ENCODE measurements at places on chromosomes 7 and 10.

DNA sequence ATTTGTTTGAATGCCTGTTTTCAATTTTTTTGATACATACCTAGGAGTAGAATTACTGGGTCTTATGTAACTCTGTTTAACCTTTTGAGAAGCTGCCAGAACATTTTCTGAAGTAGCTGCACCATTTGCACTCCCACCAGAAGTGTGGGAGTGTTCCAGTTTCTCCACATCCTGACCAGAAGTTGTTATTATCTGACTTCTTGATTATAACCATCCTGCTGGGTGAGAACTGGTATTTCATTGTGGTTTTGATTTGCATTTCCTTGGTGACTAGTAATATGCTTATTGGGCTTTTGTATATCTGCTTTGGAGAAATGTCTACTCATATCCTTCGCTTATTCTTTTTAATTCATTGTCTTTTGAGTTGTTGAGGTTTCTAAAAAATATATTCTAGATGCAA, 117.2 kb upstream of the GLCCI1 start:
- no peak for DNase-seq

GRCh38 chr7:2667843-2668242, 20.2 kb upstream of the AMZ1 start:
- DNase-seq, result no peak

DNA sequence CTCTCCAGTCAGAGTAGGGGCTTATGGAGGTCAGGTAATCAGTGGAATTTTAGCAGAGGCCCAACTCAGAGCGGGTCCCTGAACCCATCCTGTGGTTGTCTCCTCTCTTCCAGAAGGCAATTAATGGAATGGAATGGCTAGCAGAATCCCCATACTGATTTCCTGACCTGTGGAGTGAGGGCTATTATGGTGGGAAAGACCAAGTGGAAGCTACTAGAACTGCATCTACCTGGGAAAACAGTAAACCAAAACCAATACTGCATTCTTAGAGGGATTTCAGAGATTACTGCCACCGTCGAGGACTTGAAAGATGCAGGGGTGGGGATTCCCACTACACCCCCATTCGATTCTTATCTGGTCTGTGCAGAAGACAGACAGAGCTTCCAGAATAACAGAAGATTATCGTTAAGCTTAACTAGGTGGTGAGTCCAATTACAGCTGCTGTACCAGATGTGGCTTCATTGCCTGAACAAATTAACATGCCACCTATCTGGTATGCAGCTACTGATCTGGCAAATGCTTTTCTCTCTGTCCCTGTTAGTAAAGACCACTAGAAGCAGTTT, 73.2 kb downstream of the LMBR1 start:
- DNase-seq, result no peak

DNA sequence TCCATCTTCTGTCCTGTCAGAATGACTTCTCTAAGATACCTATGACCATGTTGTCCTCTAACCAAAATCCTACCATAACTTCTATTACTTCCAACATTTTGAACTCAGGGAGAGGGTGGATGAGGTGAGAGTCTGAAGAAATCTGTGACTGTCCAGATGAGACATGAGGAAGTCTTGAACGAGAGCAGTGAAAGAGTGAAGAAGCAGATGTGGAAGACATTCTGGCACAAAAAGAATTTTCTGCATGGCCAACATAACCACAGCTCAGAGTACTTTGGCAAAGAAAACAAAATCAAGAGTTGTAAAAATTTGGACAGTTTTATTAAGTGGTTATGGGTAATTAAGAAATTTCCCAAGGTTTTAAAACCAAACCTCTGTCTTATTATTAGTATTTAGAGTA, 141.6 kb downstream of the CPEB3 start:
- DNase-seq, result no peak

- no peak for DNase-seq
Measured at GRCh38 chr10:21496343-21497176, 28.9 kb downstream of the SKIDA1 start.

DNA sequence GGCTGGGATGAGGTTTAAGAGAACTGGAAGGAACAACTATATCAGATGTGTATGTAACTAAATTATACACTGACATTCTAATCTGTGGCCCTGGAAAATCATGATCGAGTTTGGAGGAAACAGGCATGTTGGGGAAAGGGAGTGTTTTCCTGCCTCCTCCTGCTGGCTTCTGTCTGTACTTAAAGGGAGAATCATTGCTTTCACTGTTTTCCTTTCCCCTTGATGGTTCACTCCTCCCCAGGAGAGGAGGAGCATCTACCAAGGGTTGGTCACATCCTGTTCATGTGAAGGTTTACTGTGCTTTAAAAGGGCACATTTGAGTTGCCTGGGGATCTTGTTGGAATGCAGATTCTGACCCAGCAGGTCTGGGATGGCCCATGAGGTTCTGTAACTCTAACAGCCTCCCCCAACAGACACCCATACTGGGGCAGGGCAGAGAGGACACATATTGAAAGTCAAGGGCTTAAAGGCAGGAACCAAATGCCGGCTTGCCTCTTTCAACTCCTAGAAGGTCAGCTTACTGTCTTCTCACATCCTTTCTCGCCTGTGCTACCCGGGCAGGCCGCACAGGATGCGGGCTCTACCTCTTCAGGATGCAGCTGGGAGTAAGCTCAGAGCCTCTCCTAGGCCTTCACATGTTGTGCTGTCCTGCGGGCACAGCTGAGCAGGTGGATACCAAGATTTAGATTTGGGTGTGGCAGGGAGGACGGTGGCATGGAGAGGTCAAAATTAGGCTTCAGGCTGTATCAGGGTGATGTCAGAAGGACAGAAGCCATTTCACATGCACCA, 694.8 kb downstream of the KCNMA1 start:
- no peak for DNase-seq

DNA sequence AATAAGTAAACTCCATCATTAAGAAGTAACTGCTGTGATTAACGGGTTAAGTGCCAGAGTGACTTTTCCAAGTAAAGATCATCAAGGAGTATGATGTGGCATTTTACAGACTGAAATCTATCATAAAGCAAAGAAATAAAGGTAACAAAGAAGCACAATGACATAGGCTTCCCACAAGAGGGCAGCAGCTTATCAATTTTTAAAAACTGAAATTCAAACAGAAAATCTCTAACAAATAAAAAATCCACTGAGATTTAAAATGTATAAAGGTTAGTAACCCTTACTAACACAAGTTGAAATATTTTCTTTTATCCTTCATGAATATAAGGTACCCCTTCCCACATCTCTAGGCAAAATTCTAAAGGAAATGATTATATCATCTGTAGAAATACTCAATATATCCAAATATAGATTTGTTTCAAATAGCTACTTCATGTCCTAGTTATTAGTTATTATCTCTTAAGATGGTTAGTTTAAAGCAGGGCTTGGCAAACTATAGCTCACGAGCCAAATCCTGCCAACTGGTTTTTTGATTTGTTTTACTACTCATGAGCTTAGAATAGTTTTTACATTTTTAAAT, 29.2 kb downstream of the FAM3C start:
- DNase-seq, result no peak

GRCh38 chr7:54354436-54354835, 187.7 kb upstream of the VSTM2A start:
- no peak for DNase-seq

DNA sequence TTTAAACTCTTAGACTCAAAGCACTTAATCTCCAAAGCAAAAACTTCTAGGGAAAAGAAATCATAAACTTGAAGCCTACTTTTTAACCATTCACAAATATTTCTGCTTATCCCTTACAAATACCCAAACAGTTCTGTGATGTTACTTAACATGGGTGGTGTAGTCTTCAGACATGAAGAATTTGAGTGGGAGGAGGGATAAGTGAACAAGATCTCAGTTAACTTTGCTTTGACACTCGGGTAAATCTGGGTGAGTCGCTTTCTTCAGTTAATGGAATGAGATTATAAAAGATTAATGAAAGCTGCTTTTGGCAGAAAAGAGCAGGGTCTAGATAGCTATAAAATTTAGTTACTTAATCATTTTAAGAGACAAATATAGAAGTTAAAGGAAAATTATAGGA, 47.5 kb downstream of the RNF133 start:
- no peak for DNase-seq

DNA sequence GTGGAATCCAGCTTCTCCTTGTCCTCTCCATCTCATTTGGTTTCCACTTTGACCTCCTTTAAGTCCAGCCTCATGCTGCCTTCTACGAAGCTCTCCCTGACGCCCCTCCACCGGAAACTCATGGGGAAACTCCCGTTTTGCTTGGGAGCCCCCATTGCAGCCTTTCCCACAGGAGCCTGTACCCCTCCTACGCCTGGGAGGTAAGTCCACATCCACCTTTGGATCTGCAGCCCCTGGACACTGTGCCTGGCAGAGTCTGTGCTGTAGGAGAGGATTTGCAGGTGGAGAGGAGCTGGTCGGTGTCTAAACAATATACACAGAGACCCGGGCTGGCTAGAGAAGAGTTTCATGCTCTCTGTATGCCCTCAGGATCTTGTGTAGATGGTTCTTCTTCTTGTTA, 296.1 kb downstream of the GLRX3 start:
- no peak for DNase-seq

GRCh38 chr10:101007099-101007711, 7.6 kb downstream of the LZTS2 start:
- no peak for DNase-seq

- DNase-seq, result no peak
Measured at GRCh38 chr10:48447356-48448215, 141.1 kb downstream of the MAPK8 start.

DNA sequence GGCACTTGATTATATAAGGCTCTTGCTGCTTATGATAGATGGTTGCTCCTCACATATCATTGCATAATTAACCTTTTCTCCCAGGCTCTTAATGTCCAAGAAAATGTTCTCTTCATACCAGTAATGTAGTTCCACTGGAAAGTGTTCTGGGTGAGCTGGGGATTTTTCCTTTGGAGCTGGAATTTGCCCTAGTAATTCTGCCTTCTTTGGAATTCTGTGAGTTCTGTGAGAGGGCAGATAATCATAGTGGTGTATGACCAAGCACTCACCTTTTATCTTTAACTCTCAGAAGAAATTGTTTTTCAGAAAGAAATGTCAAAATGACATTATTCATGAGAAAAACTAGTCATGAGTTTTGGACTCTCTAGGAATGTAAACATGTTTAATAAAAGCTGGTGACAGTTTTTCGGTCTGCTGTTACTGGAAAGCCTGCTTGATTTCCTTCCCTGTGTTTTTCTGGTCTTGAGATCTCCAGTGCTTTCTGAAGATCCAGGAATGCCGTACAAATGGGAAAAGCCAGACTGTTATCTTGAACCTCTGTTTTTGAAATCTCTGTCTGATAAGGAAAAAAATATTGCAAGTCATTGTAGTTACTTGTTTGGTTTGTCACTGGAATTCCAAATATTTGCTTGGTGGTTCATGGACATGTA, 148.3 kb upstream of the PRPS1L1 start:
- no peak for DNase-seq

DNA sequence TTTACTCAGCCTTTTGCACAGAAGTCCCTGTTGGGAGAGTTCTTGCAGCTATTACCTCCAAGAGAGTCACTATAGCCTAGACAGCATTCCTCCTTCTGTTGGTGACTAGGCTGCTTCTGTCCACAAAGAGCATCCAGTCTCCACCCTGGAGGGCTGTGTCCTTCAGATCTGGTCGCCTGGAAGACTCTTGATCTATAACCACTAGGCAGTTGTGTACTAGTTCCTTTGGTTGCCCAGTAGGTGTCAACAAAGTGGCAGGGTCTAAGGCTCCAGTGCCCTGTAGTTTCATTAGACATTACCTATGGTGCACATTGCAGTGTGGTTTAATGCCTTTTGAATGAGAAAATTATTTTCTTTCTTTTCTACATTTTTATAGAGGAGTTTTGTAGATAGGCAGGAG, 11.3 kb upstream of the AKR1C2 start:
- no peak for DNase-seq

GRCh38 chr7:16649196-16649595, 3.2 kb downstream of the BZW2 start:
- no peak for DNase-seq

- no peak for DNase-seq
Measured at GRCh38 chr10:122379537-122379936, 5.0 kb downstream of the PLEKHA1 start.

GRCh38 chr10:47071891-47072290, 160.7 kb downstream of the PTPN20 start:
- DNase-seq, result no peak

- DNase-seq, result no peak
Measured at GRCh38 chr10:133154411-133154810, 5.6 kb upstream of the KNDC1 start.

DNA sequence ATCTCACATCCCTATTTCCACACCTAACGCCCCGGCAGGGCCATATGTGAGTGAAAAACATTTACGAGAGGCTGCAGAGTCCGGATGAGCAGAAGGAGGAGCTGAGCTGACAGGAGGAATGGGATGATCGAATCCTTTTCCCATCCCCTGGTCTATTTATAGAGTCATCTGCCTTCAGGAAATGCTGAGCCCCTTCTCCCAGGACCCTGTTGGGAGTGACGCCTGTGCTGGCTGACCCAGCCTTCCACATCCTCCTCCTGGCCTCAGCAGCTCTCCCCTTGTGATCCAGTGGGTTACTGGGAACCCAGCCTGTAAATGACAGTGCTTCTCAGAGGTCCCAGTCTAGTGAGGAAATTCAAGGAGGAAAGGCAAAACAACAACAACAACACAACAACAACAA, 16.6 kb downstream of the DENND2A start:
- DNase-seq, result peak; percentile 54

DNA sequence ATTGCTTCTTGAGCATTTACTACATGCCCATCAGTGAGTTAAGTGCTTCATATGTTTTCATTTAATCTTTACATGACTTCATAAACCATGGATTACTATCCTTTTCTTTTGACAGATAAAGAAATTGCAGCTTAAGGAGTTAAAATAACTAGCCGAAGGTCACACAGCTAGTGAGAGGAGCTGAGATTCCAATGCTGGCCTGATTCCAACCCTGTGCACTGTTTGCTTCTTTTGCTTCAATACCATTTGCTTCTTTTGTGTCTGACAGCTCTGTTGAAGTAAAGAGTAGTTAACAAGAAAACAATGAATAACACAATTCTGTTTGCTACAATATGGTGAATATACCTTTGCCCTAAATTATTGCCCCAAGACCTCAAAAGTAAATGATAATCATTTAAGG, 132.4 kb downstream of the GRM3 start:
- no peak for DNase-seq

DNA sequence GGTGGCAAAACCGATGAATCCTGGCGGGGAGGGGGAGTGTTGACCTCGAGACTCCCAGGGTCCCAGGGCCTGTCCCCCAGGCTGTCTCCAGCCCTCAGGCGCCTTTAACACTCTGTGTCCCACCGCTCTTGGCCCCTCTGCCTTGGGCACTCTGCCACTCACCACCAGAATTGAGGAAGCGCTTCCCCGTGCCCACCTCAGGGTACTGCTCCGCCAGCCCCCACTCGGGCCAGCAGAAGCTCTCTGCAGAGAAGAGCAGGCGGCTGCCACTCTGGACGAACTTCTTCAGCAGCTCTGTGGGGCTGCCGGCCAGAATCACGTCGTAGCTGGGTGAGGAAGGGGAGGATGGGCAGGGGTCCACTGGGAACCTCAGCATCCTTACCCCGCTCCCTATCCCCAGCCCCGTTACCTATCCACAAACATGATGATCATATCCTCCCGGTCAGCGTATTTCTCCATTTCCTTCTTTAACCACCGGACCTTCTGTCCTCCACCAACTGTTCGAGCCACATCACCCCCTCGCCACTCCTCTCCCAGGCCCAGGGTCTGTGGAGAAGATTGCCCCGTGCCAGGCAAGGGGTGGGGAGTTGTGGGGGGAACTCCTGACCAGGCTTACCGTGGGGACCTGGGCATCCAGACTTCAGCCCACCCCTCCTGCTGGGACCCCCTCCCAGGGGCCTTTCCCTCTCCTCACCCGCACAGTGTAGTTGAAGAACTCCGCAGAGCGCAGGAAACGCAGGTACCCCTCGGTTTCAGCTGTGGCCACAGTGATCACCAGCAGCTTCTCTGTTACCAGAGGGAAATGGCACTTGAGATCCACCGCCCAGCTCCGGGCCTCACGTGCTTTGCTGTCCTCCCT, 1.2 kb downstream of the PLOD3 start:
- no peak for DNase-seq
